Lung microvascular endothelial cell (primary cell): ENCODE measurements at places on chromosomes 16 and 17. TPM values are rescaled to one million over a fixed set of nuclear protein-coding genes. Genes with fewer than 3 reads are reported as not detected.

Gene ARHGAP23
- total RNA-seq, result 25.5 and 33.7 TPM in 2 replicates

Gene LRRC46
- total RNA-seq, result not detected in 2 replicates

Gene PDE6G
- total RNA-seq, result 1.1 and 4.8 TPM in 2 replicates

Gene ITGB3
- total RNA-seq, result 65.7 and 126 TPM in 2 replicates

Gene MPO
- total RNA-seq, result 0.22 TPM in 1 of 2 replicates, not detected in the other

Gene TMC5
- total RNA-seq, result not detected in 2 replicates

Gene ZSCAN10
- under 0.01 TPM in 1 of 2 replicates, not detected in the other for total RNA-seq

Gene PROCA1
- total RNA-seq, result 0.20 and 0.22 TPM in 2 replicates

Gene SOX15
- not detected in 2 replicates for total RNA-seq

Gene PRR35
- not detected in 2 replicates for total RNA-seq

Gene CDRT15L2
- total RNA-seq, result not detected in 2 replicates

Gene LDHD
- 0.22 and 0.60 TPM in 2 replicates for total RNA-seq

Gene CES3
- total RNA-seq, result under 0.01 TPM in 1 of 2 replicates, not detected in the other

Gene SHISA9
- total RNA-seq, result not detected in 2 replicates

Gene TBC1D28
- not detected in 2 replicates for total RNA-seq

Gene CALB2
- total RNA-seq, result not detected in 2 replicates

Gene GPR179
- total RNA-seq, result not detected in 2 replicates
